ENCODE measurements at places on chromosomes 4 and X.

GRCh38 chr4:1291091-1291490 is 1.4 kb downstream of the MAEA start:
- DNase-seq: no peak

GRCh38 chr4:162265802-162266201 is 102.0 kb upstream of the FSTL5 start:
- DNase-seq: no peak

GRCh38 chrX:77442728-77443127 is 4.5 kb upstream of the FGF16 start:
- peak; percentile 1 for DNase-seq

GRCh38 chr4:158873795-158874401 is 105.1 kb downstream of the FNIP2 start:
- peak; percentile 5 for DNase-seq

DNA sequence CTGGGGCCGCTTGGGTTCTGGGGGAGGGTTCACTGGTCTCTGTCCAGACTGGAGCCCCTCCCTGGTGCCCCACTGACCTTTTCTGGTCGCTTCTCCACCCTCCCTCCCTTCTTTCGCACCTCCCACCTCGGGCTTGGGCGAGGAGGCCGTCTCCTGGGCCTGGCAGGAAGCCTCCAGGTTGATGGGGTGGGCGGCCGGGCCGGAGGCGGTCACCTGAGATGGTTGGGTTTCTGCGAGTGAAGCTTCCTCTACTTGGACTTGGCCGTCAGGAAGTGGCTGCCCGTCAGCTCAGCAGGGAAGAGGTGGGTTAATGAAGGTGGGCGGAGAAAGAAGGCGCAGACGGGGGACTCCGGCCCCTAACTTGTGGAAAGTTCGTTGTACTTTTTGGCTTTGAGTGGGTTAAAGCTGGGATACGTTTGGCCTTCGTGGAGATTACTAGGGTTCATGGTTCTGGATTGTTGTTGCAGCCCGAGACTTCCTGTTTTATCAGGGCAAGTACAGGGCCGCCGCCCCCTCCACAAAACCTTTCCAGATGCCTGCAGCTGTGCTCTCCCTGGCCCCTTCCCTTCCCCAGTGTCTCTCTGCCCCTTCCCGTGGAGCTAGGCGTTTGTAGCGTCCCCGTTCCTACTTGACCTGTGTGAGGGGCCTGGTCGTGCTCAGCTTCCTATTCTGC is 1.2 kb downstream of the AKAP17A start:
- DNase-seq: peak; percentile 25

GRCh38 chr4:165602621-165603020 is 223.8 kb downstream of the CPE start:
- DNase-seq: no peak

GRCh38 chr4:2712261-2712842 is 43.8 kb downstream of the TNIP2 start:
- no peak for DNase-seq

- no peak for DNase-seq
These were observed 101.9 kb downstream of the CEP135 start for GRCh38 chr4:56050625-56051024.

DNA sequence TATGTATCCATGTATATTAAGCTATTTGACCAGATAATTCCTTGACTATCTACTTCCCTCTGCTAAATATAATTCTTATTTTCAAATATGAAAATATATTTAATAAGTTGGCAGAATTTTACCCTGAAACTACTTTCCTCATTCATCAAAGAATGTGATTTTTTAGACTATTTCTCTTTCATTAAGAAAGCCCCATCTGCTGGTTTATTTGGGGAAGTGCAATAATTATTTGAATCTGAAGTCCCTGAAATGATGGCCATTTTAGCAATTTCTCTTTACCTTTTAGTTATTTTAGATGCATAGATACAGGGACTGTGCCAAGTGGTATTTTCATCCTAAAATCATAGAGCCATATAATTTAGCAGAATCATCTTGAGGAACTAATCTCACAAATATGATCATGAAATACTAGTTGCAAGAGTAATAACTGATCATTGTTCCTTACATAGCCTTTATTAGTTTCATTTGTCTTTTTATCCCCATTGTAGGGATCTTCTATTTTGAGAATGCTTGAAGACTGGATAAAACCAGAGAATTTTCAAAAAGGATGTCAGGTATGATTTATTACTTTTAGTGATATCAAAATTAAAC is 39.0 kb downstream of the ENPEP start:
- DNase-seq: peak; percentile 30

GRCh38 chr4:1249731-1250526 is 999 bp upstream of the CTBP1 start:
- peak; percentile 40 for DNase-seq

- DNase-seq: no peak
These were observed 569.4 kb downstream of the BCOR start for GRCh38 chrX:39528161-39528916.

GRCh38 chr4:2570551-2571222 is 34.2 kb downstream of the FAM193A start:
- no peak for DNase-seq

DNA sequence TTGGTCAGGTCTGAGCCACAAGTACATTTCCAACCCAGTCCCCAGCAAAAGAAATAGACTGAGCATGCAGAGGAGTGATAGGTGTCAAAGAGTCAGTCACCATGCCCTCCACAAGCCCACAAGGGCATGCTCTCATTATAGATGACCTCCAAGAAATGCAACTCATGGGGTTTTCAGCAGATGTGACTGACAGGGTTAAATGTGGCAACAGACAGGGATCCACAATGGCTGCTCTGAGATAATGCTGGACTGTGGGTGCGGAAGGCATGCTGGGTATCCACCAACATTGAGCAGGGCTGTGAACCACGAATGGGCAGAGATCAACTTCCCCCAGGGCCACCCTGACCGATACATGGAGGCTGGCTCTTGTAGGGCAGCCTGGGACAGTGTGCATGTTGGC is 115.8 kb downstream of the BCOR start:
- DNase-seq: no peak

GRCh38 chr4:6916069-6916586 is 6.5 kb downstream of the TBC1D14 start:
- no peak for DNase-seq

GRCh38 chr4:42144028-42144427 is 8.4 kb downstream of the BEND4 start:
- DNase-seq: no peak

GRCh38 chr4:34193451-34194154 is 2050.7 kb downstream of the ARAP2 start:
- no peak for DNase-seq

DNA sequence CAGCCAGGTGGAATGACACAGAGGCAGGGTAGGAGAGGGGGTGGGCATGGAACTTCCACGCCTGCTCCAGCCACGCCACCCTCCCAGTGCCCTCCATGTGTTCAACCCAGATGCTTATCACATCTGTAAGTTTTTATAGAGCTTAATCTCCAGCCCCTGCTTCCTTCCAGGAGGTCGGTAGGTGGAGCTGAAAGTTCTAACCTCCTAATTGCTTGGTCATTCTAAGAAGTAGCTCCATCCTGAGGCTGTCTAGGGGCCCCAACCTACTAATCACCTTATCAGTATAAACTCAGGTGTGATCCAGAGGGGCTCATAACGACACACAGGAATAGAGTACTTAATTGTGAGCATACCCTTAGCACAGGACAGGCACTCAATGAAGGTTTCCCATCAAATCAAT is 18.3 kb downstream of the QDPR start:
- no peak for DNase-seq

DNA sequence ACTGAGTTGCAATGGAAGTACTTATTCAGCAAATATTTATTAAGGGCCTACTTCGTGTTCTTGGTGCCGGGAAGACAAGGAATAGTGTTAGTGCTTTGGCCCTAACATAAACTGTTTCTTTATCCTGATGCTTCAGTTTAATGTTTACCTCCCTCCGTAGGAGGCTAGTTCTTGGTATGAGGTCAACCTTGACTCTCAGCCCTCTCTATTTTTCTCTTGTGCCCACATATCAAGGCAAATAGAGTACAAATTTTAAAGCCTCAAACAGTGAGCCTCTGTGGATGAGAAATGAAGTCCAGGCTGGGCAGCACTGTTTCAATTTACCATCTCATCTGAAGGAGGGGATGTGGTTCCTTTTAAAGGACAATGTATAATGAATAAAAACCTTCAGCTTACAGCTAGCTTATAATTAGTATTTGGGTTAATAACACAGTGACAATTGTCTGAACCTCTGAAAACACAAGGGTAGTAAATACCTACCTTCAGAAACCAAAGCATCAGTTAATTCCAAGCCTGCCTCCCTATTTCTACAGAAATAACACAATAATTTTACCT is 68.5 kb downstream of the SH3RF1 start:
- peak; percentile 10 for DNase-seq

DNA sequence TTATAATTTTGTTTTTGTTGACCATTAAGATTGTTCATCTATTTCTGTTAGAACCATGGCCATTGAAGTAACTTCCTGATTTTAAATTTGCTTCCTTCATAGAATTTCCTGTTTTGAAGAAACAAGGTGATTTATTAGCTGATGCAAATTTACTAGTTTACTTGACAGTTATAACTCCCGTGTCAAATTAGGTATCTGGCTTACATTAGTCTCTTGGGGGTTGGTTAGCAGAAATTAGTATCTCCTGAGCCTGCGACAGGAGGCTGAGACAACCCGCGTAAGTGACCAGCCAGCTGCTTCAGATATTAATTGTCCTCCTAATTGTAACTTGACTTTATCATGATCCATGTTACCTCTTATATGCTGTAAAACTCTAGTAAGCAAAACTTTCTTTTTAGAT is 154.3 kb downstream of the CFAP299 start:
- DNase-seq: no peak

- DNase-seq: no peak
These were observed 25.1 kb downstream of the EPHA5 start for GRCh38 chr4:65645185-65645584.

GRCh38 chr4:62471021-62471420 is 1270.9 kb downstream of the ADGRL3 start:
- DNase-seq: no peak

DNA sequence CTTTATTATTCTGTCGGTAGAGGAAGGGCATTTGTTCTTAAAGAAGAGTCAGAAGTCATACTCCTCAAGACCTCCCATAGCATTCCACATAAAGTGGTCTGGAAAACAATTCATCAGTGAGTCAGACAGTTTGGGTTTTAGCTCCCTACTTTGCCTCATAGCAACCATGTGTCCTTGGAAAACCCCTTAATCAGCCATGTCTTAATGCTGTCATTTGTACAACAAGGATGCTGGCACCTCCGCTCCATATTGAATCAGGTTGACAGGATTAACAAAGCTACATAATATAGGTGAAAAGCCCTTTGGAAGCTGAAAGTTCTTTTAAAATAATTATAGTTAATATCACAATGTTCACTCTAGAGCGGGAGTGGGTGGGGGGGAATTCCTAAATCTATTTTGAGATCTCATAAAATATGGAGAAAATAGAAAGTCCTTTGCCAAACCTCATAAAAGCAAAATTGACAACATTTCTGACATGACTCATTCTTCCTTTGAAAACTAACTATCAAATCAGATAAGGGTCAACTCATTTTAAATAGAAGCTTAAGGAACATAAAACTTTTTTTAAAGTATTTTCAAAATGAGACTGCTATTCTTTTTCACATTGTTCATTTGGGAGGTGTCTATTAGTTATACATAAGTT is 37.3 kb upstream of the GUCY1A1 start:
- no peak for DNase-seq

DNA sequence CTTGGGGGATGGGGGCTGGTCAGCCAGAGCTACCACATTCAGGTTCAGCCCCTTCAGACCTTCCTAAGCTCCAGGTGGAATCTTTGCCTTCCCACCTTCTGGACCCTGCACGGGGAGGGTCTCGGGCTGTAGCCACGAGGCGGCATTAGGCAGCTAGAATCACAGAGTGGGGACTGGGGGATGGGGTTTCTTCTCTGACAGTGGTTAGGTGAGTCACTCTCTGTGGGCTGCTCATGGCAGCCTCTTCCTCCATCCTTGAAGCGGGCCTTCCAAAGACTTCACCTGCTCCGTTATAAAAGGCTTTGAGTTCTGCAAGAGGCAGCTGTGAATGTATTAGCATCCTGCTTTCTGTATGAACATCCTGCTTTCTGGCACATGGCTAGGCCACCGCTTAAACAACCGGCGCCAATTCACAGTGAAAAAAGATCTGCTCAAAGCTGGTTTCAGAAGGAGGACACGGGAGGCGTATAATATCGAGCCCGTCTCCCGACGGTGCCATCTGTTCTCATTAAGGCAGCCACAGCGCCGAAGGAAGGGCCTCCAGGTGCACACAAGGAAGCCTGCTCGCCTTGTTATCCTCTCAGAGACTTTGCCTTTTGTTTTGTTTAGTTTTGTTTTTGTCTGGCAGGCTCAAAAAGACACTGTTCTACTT is 74.3 kb upstream of the IGFBP7 start:
- no peak for DNase-seq

DNA sequence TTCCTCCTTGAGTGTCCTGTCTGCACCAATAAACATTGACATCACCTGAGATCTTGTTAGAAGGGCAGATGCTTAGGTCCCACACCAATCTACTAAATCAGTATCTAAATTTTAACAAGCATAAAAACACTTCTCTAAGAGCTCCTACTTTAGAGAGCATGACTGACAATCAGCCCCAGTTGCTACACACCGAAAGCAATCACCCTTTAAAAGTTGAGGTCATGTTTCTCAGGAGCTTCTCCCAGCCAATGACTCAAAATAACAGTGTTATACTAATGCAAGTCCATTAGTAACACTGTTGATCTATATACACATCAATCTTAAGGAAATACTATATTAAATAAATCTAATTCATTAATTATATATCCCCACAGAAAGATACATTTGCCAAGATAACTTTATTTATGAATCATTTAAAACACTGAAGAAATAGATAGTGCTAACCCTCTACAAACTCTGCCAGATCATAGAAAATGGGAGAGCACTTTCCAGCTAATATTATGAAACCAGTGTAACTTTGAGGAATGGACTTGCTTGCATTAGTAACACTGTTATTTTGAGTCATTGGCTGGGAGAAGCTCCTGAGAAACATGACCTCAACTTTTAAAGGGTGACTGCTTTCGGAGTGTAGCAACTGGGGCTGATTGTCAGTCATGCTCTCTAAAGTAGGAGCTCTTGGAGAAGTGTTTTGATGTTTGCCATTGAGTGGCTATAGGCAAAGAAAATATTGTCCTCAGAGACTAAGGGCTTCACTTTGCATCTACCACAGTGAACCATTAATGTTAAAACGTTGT is 109.8 kb upstream of the HDX start:
- DNase-seq: no peak

Data from HepG2 (cell line).